ENCODE measurements at places on chromosomes 13 and 19. TPM values are rescaled to one million over a fixed set of nuclear protein-coding genes. Genes with fewer than 3 reads are reported as not detected.

The GRK1 gene
- 1.2 TPM for total RNA-seq

The WASF3 gene
- total RNA-seq = 10.1 TPM

The PKN1 gene
- 117 TPM for total RNA-seq

The RUBCNL gene
- 1.9 TPM for total RNA-seq

The YJU2 gene
- 18.7 TPM for total RNA-seq

The TMEM255B gene
- total RNA-seq = 13.8 TPM

The ARMC6 gene
- total RNA-seq = 32.8 TPM

The NALCN gene
- total RNA-seq = 0.81 TPM

The ASPDH gene
- not detected for total RNA-seq
